ENCODE measurements at places on chromosomes 7 and 10. TPM values are rescaled to one million over a fixed set of nuclear protein-coding genes. Genes with fewer than 3 reads are reported as not detected.

The NCF1 gene
- 3.6 TPM for polyA plus RNA-seq

The IDI2 gene
- not detected for polyA plus RNA-seq

The AKR1B1 gene
- polyA plus RNA-seq, result 133 TPM

The GPR15LG gene
- not detected for polyA plus RNA-seq

The UPK3B gene
- polyA plus RNA-seq, result 0.78 TPM
